ENCODE measurements at places on chromosomes 7 and 10.

DNA sequence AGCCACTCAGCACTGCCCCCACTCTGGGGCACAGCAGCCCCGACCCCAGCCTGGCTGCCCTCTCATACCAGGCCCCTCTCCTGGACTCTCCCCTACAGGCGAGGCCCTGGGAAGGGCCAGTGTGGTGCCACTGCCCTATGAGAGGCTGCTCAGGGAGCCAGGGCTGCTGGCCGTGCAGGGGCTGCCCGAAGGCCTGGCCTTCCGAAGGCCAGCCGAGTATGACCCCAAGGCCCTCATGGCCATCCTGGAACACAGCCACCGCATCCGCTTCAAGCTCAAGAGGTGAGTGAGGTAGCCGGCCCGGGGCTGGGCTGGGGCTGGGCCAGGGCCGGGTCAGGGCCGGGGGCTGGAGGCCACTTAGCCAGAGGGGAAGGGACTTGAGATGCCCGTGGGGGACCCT is 64.3 kb downstream of the GTF2IRD1 start:
- no peak for DNase-seq

- no peak for DNase-seq
These were observed 780 bp downstream of the PLEKHA8 start for GRCh38 chr7:30028749-30029635.

GRCh38 chr7:46224363-46224762 is 303.3 kb upstream of the IGFBP3 start:
- DNase-seq: no peak

GRCh38 chr7:154583454-154583853 is 419.5 kb downstream of the PAXIP1 start:
- DNase-seq: no peak

- no peak for DNase-seq
These were observed 69.2 kb upstream of the UNC5B start for GRCh38 chr10:71143170-71143569.

GRCh38 chr7:98745722-98746318 is 124.0 kb downstream of the TMEM130 start:
- peak; percentile 65 for DNase-seq

- DNase-seq: no peak
These were observed 6.6 kb downstream of the LDB3 start for GRCh38 chr10:86674912-86675311.

GRCh38 chr10:6406220-6407033 is 173.6 kb downstream of the PRKCQ start:
- no peak for DNase-seq

- no peak for DNase-seq
These were observed 25.5 kb downstream of the FAM107B start for GRCh38 chr10:14749070-14749809.

GRCh38 chr10:18323916-18324315 is 183.7 kb downstream of the CACNB2 start:
- no peak for DNase-seq

Data from stimulated activated CD4-positive, alpha-beta T cell treated with anti-CD3 and anti-CD28 coated beads, Interleukin-1b, Interleukin-23, amount 100 ng/mL, for 24 hours (primary cell).